NCI-H510A (cell line): ENCODE measurements at places on chromosomes 1 and 21.
A peak's percentile ranks its signal among the peaks of the same experiment; 100 is the strongest.

DNA sequence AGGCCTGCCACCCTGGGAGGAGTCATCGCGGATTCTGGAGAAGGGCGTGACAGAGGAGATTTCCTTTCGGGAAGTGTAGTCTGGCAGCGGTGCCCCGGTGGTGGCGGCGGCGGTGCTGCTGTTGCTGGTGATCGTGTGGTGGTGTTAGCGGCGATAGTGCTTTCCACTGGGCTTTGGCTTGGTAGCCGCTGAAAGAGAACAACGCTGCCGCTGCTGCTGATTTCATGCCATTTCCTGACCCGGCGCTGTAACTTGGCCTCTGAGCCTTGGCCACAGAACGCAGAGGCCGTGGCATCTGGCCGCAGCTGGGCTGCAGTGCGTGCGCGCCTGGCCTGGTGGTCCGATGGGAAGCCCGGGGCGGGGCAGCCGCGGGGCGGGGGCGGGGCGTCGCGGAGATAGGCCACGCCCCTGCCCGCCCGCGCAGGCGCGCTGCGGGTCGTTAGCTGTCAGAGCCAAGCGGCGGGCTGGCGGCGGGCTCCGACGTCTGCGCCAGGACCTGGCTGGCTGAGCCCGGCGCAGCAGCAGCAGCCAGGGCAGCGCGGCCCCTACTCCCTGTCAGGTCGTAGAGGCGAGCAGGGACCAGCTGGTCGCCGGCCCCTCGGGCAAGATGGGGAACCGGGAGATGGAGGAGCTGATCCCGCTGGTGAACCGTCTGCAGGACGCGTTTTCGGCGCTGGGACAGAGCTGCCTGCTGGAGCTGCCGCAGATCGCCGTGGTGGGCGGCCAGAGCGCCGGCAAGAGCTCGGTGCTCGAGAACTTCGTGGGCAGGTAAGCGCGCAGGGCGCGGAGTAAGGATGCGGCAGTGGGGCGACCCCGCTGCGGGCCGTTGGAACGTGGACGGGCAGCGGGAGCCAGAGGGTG lies at the start of gene DNM3:
DNM3 (plus strand) TSS at position 449 of the 861 bp plus-strand sequence; CDS start at position 608, 159 bp downstream.
- peak; percentile 53 for DNase-seq

DNA sequence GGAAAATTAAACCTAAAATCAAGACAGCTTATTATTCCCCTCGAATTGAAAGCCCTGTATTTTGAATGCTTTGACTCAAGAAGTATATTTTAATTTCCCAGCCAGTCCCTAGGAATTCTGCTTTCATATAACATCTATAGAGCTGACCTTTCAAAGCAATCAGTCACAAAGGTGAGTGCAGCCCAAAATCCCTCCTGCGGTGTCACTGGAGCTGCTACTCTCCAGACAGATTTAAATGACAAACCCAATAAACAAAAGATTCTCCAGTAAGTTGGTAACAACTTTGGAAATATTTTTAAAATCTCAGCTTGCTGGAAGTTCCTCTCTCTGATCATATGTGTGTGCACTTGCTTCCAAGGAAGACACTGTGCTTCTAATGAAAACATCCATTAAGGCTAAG lies 14.7 kb downstream of the PLPP3 start:
- DNase-seq: no peak

DNA sequence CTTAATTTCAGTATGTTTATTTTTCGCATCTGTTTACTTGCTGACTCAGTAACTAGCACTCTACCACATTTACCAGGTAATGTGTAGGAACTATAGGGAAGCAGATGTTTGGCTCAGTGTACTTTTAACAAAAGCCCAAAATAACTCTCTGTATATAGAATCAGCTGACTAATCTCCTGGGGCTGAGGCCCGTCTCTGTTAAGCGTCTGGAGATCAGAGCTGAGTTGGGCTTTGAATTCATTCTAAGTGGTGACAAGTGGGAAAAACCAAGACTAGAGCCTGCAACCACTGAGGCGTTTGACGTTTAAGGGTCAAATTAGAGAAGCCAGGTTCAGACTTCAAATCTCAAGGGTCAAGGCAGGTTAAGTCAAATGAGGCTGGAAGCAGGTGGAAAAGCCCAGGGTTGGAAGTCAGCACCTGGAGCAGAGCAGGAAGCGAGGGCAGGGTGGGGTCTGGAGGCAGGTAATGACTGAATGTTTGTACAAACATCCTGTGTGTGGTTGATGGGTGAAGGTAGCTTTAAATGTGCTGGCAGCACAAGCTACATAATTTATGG lies 56.8 kb upstream of the LYST start:
- peak; percentile 36 for DNase-seq

DNA sequence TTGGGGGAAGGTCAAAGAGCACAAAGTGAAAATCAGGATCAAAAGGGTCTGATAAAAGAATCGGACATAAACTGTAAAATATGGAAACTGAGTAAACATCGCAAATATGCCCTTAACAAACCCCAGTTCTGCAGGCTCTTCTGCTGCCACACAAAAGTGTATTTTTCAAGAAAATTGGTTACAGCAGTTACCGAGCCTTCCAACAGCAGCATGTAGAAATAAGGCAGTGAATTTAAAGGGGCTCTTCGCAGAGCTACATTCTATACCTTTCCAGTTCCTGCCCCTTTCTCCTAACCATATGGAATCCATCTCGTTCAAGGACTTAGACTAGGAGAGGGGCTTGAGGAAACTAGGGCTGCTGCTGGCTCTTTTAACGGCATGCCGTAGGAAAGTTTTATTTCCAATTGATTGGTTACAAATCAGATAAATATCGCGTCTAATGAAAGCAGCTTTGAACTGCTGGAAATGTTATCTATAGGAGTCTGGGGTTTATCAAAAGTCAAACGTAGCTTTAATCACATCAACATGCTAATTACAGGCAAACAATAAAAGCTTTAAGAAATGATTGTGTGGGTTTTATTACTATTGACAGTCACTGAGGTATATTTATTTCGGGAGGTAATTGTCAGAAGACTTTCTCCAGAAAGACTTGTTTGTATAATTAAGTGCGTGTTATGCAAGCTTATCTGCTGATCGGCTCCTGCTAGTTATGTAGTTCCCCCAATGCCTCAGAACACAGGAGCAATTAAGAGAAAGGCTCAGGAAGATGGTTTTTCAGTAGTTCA lies 59.1 kb downstream of the GORAB start:
- DNase-seq: no peak

DNA sequence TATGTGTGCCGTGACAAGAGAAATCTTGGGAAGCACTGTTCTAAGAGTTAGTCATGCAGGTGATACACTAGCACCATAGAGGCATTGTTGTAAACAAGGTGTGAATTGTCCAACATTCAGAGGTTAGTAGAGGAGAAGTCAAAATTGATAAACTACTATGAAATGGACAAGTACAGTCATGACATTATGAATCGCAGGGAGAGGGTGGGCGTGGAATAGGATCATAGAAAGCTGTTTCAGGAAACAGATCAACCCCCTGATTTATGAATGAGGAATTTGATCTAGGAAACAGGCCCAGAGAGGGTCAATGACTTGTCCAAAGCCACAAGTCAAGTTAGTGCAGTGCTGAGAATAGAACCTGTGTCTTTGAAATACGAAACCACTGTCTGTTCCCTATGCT lies 58.5 kb upstream of the LAX1 start:
- DNase-seq: no peak

- no peak for DNase-seq
These were observed 812 bp downstream of the TTC4 start for GRCh38 chr1:54716299-54717047.

DNA sequence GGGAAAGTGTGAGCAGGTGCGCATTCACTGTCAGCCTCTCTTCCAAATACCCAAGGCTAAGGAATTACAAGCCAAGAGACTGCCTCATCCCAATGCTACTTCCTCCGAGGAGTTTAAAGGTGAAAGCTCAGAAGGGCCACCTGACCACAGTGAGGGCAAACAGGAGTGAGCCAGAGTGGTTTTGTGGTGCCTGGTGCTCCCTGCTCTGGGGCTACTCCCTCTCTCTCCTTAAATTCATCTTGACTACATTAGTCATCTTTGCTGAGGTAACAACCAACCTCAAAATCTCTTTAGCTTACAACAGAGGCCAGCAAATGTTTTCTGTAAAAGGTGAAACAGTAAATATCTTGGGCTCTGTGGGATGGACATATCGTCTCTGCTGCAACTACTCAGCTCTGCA lies 14.2 kb upstream of the ZBTB8A start:
- DNase-seq: no peak

DNA sequence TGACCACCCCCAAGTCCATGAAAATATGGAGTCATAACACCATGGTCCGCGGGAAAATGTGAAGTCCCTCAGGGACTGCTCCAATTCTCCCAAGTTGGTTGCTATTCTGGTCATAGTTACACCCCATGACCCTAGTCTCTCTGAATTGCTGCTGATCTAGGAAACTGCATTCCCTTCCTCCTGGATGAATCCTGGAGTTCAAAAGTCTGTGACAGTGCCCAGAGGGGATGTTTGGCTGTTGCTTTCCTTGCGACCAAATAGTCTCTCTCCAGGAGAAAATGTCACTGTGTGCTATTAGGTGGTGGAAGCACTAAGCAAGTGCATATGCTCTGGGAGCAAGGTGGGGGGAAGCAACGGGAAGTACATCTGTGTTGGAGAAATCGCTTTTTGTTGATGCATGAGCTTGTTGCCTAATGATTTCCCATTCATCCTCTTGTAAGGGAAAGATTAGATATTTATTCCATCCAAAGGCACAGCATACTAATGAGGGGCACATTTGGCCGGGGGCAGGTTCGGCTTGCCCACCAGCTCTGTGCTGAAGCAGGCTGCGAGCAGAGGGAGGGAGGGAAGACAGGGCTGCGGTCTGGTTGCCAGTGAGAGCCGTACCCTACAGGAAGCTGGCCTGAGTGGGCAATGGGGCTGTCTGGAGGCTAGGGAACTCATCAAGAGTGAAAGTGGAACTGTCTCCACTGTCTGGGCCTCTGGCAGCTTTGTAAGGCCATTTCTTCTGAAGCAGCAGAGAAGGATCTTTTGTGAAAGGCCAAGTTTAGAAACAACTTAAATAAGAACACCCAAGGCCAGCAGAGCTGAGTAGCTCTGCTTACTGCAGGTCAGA lies 27.2 kb downstream of the SYT6 start:
- no peak for DNase-seq

DNA sequence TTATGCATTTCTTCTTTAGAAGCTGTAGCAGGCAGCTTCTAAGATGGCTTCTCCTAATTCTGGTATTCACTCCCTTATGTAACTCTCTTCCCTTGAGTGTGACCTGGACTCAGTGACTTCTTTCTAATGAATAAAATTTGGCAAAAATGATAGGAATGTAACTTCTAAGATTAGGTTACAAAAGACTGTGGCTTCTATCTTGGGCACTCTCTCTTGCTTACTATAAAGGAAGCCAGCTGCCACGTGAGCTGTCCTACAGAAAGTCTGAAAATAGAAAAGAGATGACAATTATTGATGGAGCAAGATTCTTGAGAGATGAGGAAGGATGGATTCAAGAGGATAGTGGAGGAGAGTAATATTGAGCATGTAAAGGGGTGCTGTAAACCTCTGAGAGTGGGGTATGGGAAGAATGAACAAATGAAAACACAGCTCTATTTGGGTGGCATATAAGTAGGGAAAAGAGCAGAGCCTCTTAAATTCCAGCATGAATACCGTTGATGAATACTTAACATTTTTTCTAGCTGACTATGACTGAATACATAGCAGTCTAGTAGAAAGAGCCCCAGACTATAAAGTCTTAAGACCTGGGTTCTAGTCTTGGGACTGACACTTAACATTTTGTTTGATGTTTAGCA lies 5.5 kb downstream of the TSEN15 start:
- no peak for DNase-seq

DNA sequence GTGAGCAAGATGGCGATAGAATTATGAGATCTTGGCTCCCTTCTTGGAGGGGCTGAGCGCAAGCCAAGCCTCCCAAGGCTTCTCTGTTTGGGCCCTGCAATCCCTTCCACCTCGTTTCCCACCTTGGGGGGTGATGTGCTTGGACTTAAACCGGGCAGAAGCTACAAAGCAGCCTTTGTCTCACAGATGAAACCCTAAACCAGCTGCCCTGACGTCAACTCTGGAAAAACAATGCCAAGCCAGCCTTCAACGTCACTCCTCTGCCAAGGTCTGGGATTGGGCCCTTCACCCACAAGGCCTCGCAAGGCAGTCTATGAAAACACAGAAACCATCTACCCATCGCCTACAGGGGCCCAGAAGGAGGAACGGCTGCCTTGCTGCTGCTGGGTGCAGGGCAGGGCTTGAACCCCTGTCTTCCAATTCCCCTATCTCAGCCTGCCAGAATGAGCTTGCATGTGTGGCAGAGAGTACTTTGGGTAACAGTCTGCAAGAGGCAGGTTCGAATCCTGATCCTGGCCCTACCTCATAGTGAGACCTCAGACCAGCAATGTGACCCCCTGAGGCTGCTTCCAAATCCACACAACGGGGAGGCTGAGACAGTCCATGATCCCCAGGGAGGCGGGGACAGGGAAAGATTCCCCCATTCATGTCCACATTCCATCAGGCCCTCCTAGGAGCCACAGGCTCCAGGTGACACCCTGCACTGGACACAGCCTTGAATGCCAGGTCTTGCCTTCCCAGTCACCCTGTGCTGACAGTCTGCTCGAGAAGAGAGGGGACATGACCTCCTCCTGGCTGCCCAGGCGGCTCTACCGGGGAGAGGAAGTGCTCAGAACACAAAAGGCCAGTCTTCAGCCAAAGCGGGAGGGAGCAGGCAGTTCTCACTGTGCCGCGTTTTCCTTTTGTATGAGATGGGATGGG lies 15.0 kb downstream of the IFFO2 start:
- DNase-seq: no peak

DNA sequence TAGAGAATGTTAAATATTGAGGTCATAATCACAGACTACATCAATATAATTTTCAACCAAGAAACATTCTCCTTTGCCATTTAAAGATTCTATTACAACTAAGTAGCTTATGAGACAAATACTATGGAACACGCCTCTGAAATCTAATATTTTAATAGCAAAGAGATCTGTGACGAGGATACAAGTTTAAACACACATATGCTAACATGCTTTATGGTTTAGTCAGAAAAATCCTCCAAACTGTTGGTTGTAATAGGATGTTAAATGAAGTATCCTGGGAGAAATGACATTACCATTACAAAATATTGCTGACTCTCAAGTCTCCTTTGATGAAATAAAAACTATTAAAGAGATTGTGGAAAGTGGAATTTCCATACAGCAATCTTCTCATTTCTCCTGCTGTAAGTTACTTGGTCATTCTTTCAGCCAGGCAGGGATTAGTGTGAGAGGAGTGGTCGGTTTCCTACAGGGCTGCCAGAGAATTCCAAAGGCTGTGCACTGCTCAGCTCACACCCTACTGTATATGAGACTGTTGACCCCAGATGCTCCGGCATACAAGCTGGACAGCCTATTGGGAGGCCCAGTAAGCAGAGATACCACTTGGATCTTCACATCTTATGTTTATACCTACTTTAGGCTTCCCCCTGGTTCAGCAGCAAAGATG lies 26.6 kb downstream of the SCYL3 start:
- no peak for DNase-seq

- no peak for DNase-seq
These were observed 21.8 kb downstream of the RGS13 start for GRCh38 chr1:192657760-192658159.

GRCh38 chr1:93758842-93759515 lies 77.3 kb upstream of the BCAR3 start:
- DNase-seq: no peak

- DNase-seq: no peak
These were observed 116.2 kb upstream of the FGGY start for GRCh38 chr1:59180735-59181134.
